GM12891 (cell line): ENCODE measurements at places on chromosomes 3 and 15.

GRCh38 chr15:36053746-36054145, 507.8 kb upstream of the DPH6 start:
- DNase-seq, result no peak

GRCh38 chr3:52286777-52287110, 884 bp upstream of the GLYCTK start:
- DNase-seq, result no peak

DNA sequence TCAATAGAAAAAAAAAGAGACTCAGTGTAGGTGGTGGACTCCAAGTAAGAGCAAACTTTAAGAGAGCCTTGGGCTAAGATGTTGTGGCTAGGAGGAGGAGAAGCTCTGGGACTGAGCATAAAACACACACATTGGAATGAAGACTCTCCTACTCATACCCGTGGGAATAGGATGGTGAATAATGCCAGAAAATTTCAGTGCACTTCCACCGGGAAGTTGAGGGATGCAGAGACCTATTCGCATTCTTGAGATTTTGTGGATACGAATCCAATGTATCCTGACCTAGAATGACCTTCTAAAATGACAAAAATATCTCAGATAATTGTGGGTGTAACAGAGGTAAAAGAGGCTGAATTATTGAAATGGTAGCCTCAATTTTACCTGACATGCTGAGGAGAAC, 388.7 kb upstream of the SGO1 start:
- no peak for DNase-seq

GRCh38 chr15:73872346-73872745, 1.0 kb upstream of the TBC1D21 start:
- DNase-seq, result no peak

- no peak for DNase-seq
Measured at GRCh38 chr3:127158614-127159229, 34.2 kb upstream of the PRR23E start.

- no peak for DNase-seq
Measured at GRCh38 chr3:188037965-188038581, 115.9 kb upstream of the LPP start.

- DNase-seq, result no peak
Measured at GRCh38 chr15:71189718-71190117, 74.4 kb downstream of the THSD4 start.

DNA sequence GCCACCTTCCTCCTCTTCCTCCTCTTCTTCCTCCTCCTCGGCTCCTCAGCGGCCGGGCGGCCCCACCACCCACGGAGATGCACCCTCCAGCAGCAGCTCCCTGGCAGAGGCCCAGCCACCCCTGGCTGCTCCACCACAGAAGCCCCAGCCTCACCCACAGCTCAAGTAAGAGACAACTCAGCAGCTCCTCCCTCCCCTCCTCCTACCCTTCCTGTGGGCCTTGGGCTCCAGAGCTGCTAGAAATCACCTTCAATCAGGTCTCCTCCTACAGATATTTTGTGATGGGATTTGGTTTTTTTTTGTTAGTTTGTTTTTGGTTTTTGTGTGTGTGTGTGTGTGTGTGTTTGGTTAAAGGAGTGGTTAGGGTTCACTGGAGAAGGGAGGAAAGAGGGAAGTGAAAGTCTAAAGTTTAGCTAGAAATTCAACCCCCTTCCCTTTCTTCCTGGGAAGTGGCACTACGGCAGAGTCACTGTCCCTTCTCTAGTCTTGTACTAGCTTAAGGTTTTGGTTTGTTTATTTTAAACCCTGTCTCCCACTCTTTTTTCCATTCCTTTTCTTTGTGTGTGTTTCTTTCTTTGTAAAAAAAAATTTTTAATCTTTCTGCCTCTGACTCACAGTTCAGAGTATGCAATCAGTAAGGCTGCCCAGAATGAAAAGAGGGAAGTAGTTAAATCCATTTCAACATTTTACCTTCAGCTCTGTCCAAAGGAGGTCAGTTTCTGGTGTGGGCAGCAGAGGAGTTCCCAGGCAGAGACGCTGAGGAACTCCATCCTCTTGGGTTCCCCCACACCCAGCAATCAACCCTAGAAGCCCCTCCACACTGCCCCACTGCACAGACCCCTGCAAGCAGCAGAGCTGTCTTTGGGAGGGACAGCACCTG, 29.0 kb upstream of the TIMP4 start:
- DNase-seq, result peak; percentile 46

GRCh38 chr3:46091046-46091445, 63.8 kb upstream of the XCR1 start:
- DNase-seq, result no peak

GRCh38 chr3:125136515-125136914, 76.0 kb downstream of the SLC12A8 start:
- no peak for DNase-seq

DNA sequence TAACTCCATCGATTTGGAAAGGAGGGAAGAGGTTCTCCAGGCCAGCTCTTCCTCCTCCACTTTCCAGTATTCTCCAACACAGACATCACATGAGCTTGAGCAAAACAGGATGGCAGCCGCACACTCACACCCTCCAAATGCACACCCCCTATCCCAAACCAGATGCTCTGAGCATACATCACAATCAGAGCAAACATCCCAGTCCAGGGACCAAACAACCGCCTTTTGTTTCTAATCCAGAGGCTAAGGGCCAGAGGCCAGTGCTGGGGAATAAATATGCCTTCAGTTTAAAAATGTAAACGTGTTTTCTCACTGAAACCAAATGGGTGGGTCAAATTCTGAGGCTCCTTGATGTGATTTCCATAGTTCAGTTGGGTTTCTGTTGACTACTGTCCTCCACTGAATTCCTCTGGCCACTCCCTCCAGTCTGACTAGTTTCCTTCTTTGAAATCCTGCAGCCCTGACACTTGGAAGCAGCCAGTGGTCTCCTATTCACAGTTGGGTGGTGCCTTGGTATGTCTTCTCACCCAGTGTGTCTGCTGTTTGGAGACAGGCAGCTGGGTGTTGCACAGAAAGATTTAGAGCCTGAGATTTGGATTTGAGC, 19.2 kb upstream of the MFGE8 start:
- no peak for DNase-seq

- DNase-seq, result no peak
Measured at GRCh38 chr3:57966829-57967228, 41.4 kb upstream of the FLNB start.

DNA sequence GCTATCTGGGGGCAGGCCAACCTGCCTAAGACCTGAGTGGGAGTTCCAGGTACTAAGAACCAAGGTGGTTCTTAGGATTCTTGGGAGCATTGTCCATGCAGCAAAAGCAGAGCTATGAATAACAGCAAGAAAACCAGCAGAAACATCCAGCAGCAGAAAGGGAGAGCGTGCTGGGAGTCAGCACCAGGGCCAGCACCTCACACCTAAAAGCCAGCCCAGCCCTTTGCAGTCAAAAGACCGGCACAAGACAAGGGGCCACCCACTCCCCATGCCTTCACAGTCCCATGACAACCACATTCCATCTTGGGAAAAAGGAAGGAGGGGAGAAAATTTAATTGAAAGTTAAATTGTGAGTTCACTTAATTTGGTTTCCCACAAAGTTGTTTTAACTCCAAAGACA, 364.9 kb downstream of the AGBL1 start:
- DNase-seq, result no peak

DNA sequence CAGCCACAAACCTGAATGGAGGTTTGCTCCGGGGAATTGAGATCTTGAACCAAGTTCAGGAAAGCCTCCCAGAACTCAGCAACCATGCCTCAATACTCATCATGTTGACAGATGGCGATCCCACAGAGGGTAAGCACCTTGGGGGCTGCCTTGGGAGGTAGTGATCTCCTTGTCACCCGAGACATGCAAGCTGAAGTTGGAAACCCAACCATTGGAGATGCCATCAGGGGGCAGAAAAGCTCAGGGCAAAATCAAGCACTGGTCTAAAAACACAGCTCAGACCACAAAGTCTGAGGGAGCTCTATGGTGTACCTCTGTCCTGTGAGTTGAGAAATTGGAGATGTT, 5.8 kb downstream of the ITIH1 start:
- DNase-seq, result no peak

DNA sequence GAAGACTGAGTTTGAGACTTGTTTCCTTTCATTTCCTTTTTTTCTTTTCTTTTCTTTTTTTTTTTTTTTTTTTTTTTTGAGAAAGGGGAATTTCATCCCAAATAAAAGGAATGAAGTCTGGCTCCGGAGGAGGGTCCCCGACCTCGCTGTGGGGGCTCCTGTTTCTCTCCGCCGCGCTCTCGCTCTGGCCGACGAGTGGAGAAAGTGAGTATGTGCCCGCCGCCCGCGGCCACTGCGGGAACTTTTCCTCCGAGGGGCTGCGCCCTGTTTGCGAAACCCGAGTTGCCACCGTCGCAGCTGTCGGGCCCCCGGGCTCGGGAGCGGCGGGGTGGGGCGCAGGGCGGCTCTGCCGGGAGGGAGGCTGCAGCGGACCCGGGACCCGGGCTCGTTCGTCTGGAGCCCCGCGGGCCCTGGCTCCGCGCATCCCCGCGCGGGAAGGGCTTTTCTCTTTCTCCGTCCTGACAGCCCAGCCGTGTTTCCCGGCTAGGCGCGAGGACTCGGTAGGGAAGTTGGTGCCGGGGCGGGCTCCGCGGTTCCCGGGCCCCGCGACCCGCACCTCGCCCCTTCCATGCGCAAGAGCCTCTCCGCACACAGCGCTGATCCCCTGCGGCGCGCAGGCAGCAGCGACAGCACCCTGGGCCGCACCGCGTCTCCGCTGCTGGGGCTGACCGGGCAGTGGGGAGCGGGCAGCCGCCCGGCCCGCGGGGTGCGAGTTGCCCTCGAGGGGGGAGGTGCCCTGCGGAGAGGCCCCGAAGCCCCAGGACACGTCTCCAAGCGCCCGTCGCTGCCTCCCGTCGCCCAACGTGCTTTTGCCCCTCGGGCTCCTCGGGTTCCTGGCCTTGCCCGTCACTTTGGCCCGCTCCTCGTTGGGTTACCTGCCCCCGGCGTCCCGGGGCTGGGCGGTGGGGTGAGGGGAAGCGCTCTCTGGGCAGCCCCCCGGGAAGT, 1.4 kb downstream of the IGF1R start:
- DNase-seq, result peak; percentile 30

GRCh38 chr3:142507241-142507640, 59.4 kb upstream of the XRN1 start:
- DNase-seq, result no peak

DNA sequence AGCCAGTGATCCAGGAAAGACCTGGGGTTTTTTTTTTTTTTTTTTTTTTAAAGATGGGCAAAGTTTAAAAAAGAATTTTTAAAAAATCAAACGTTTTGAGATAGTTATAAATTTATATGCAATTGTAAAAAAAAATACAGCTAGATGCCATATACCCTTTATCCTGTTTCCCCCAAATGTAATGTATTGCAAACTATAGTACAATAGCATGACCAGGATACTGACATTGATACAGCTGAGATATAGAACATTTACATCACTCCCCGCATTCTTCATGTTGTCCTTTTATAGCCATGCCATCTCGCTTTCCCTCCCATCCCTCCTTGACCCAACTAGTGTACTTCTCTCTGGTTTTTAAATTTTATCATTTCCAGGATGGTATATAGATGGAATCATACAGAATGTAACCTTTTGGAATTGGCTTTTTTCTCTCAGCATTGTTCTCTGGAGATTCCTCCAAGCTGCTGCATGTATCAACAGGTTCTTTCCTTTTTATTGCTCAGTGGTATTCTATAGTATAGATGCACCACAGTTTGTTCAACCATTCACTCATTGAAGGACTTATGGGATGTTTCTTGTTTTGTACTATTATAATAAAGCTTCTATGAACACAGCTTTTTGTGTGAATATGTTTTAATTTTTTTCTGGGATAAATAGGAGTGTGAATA, 104.9 kb downstream of the CGNL1 start:
- DNase-seq, result no peak

- DNase-seq, result peak; percentile 62
Measured at GRCh38 chr3:49869525-49870126, at the start of gene CAMKV. Gene CAMKV, minus strand, starts transcription at chr3:49869906. Its CDS starts 7,518 bp downstream, at chr3:49862388.

DNA sequence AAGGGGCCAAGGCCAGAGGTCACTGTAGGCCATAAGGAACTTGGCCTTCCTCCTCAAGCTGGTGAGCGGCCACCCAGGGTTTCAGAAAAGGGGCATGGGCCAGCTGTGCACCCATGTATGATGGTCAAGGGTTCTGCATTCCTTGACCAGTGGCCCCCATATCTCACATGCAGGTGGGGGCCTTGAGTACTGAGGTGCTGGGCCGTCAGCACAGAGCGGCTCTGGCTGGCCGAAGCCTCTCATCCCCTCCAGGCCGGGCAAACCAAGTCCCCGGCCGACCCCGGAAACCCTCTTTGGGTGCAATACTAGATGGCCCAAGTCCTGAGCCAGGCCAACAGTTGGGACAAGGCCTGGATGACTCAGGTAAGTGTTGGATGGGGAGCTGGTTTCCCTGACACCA, 9.5 kb downstream of the ALG3 start:
- DNase-seq, result no peak

DNA sequence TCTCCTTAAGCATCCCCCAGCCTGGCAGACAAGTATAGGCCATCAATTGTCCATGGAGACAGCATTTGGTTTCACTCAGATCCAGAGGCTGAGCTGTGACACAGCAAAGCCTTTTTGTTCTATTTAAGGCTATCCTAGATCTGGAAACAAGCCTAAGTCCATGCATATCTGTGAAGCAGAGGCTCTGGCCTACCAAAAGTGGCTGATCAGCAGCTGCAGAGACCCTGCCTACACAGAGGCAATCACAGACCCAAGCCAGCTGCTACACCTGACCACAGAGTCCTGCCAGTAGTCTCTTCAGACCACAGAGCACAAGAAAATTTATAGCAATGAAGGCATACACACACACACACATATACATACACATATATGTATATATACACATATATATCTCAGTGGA, 501.7 kb upstream of the ARPP21 start:
- DNase-seq, result no peak

- DNase-seq, result no peak
Measured at GRCh38 chr3:122947738-122948137, 79.8 kb downstream of the SEMA5B start.

DNA sequence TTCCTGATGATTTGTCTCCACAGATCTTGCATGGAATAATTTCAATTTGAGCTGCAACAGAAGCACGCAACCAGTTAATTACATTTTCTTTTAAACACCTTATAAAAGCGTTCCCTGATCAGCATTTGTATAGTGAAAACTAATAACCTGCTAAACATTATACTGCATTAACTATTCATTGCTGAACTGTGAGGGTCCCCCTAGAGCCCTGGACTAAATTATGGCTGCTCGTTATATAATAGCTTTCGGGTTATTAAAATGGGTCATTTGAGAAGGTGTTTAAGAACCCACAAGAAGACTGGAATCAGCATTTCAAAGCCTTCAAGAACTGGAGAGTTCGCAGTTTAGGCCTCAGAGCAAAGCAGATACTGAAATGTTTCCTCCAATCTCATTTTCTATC, 52.9 kb upstream of the ICE2 start:
- no peak for DNase-seq

GRCh38 chr3:29764603-29765254, 483.9 kb downstream of the RBMS3 start:
- no peak for DNase-seq

GRCh38 chr3:158916111-158916510, 114.3 kb downstream of the MFSD1 start:
- DNase-seq, result no peak

DNA sequence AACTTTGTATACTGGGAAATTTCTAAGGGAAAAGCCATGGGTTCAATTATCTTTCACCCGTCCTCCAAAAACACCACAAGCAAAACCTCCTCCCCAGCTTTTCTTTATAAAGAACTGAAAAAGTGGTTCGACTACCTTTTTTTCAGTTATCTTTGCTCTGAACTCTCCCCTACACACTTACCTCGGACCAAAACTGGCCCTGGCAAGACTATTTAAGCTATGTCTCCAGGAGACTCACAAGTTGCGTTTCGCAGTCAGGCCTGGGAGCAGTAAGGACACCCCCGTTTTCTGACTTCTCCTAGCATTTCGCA, 645 bp downstream of the COPS2 start:
- no peak for DNase-seq

GRCh38 chr15:74752531-74752930, 3.9 kb downstream of the CYP1A2 start:
- DNase-seq, result no peak
